ENCODE measurements at places on chromosomes 1 and 21. TPM values are rescaled to one million over a fixed set of nuclear protein-coding genes. Genes with fewer than 3 reads are reported as not detected.

Gene TMEM82
- not detected for polyA plus RNA-seq

Gene PADI3
- polyA plus RNA-seq, result not detected

Gene BSND
- polyA plus RNA-seq, result not detected

Gene PCSK9
- not detected for polyA plus RNA-seq

Gene RHBDL2
- polyA plus RNA-seq, result not detected

Gene KCNA2
- polyA plus RNA-seq, result not detected

Gene SLFNL1
- polyA plus RNA-seq, result 0.65 TPM

Gene CDK18
- 0.50 TPM for polyA plus RNA-seq

Gene DNTTIP2
- polyA plus RNA-seq, result 71.1 TPM

Gene HOOK1
- polyA plus RNA-seq, result 5.8 TPM

Gene MAP3K7CL
- polyA plus RNA-seq, result 38.2 TPM

Gene FLG
- not detected for polyA plus RNA-seq

Gene OR2AJ1
- not detected for polyA plus RNA-seq

Data from naive B cell (primary cell).